ENCODE measurements at places on chromosomes 1 and 21.

GRCh38 chr1:19436716-19437476 lies 48.4 kb downstream of the CAPZB start:
- peak; percentile 79 for DNase-seq

GRCh38 chr21:39005502-39005787 lies 177.8 kb downstream of the PSMG1 start:
- DNase-seq = no peak

DNA sequence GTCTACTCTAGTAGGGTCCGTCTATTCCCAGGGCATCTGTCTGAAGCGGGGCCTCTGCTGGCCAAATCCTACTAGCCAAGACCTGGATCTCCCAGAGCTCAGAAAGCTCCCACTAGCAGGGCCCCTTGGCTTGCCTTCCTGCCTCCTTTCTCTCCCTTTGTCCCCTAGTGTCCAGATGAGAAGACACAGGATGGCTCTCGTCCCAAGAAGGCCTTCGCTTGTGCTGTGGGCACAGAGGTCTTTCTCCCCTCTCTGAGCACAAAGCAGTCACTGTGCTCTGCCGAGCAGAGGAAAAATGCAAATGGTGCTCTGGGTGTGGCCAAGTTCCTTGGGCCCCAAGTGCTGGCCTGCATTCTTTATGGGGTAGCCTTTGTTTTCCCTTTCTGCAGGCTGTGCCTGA lies 13.0 kb upstream of the GPR137B start:
- no peak for DNase-seq

DNA sequence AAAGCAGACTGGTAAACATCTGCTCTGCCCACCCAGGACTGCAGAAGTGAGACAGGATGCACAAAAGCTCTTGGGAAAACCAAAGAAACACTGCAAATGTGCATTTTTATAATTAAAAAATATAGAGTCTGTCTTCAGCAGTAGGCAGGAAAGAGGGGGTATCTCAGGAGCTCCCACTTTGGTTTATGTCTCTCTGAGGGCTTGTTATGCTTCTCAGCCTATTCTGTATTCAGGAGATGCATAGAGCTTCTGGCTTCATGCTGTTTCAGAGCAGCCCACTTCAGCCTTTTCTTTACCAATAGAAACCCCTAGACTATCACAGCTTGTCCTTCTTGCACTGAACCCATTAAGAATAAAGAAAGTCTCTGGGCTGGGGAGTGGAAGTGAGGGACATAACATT lies 148.0 kb downstream of the ROR1 start:
- DNase-seq = no peak

DNA sequence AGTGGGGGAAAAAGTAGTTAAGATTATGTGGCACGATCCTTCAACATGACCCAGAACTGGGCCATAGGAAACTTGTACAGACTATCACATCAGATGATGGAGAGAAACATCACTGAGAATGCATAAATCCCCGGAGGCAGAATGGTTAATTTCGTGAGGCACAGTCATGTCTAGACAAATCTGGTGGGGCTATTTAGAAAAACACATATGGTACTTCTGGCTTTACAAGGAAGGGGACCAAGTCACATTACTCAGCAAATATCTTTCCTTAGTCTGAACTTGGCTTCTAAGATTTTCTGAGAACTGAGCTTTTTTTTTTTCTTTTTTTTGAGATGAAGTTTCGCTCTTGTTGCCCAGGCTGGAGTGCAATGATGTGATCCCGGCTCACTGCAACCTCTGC lies 9.2 kb upstream of the UQCRHL start:
- no peak for DNase-seq

DNA sequence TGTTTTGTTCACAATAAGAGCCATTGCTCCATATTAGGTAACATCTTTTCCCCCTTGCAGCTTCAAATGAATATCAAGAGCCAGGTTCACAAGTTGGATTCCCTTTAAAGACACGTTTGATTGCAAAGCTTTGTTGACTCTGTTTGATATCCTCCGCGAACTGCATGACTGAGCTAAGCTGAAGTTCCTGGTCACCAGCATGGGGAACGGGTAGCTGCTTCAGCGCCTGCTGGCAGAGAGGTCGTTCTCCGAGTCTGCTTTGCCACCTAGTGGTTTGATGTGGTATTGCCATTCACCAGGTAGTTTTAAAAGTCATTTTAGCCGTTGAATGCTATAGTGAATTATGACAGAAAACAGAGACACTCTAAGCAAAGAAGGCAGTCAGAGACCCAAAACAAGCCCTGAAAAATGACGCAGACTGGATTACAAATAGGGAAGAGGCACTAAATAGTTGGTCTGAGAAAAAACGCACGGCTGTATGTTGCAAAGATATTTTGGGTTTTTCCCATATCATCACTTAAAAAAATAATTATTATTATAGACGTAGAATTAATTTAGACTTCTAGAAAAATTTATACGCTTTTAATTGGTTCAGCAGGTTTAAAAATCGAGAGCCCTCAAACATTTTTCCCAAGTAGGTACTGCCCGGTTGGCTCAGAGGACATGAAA lies 193.5 kb upstream of the FMN2 start:
- peak; percentile 40 for DNase-seq

DNA sequence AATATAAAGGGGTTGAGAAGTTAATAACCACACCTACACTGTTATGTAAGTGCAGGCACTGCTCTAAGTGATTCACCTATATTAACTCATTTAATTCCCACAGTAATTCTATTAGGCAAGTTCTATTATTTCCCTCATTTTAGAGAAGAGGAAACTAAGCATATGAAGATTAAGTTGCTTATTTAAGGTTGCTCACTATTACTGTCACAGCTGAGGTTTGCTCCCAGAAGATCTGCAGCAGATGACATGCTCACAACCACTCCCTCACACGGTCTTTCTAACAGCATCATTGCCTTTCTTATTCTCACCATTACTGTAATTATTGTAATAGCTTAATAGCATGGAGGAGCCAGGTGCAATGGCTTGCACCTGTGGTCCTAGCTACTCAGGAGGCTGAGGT lies 196.4 kb upstream of the GREM2 start:
- DNase-seq = no peak

- no peak for DNase-seq
Measured at GRCh38 chr1:100382657-100383056, 30.4 kb downstream of the CDC14A start.

- no peak for DNase-seq
Measured at GRCh38 chr1:225963735-225964530, 22.9 kb upstream of the LEFTY2 start.

- DNase-seq = no peak
Measured at GRCh38 chr1:32247452-32247851, 430 bp downstream of the FAM167B start.

DNA sequence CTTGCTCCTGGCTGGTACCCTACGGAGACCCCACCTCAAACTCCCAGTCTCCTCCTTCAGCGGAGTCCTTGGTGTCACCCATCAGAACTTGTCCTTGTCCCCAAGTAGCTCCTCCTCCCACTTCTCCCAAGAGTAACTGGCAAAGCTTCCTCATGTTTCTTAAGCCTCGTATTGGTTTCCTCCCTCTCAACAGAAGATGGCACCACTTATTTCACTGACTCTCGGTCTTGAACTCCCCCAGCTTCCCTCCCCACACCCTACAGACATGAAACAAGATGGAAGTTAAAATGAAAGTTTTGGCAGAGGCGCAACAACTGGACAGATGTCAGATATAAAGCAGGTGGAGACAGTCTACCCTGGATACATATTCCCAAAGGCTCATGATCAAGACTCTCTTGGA lies 13.4 kb downstream of the RAB7B start:
- no peak for DNase-seq

DNA sequence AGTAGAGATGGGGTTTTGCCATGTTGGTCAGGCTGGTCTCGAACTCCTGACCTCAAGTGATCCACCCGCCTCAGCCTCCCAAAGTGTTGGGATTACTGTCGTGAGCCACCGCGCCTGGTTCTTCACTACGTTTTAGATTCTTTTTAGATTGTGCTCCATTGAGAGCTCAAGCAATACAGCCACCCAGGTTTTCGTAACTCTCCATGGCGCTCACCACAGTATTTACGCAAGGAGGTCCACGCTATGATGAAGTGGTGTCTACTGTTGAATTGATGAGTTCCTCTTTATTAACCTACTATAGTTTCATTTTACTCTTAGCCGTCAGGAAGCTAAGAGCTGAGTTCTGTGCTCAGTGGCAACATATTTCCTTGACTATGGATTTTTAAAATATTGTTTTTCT lies 1.8 kb upstream of the KIF1B start:
- DNase-seq = no peak

DNA sequence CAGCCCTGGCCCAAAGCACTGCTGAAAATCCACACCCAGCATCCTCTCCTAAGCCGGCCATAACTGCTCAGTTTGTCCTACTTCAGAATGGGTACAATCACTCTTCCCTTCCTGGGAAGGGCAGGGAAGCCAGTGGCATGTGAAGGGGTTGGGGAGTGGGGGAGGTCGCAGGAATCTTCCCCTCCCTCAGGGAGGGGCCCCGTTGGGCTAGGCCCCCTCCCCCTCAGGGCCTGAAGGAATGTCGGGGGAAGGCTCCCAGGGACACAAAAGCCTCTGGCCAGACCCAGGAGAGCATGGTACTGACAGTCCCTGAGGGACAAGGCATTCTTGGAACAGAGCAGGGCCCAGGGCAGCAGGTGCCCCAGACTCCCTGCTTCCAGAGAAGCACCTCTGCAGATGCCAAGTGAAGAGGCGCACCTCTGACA lies 1.2 kb downstream of the ELOVL1 start:
- no peak for DNase-seq

DNA sequence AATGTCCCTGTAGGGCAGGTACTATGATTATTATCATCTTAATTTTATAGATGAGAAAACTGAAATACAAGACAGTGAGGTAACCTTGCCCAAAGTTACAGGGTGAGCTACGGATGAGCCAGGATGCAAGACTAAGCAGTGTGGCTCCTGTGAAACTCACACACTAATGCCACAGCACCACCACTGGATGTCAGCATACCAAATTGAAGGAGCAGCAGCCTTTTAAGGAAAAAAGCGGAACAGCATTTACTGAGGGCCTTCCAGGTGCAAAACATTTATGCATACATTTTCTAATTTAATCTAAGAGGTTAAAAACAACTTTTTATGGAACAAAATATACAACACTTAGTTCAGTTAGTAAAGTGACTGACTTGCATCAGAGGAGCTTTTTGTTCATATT lies 41.7 kb downstream of the SEC16B start:
- no peak for DNase-seq

Measured in tibial nerve (tissue), 4 donors.